ENCODE measurements at places on chromosomes 2 and 18.

DNA sequence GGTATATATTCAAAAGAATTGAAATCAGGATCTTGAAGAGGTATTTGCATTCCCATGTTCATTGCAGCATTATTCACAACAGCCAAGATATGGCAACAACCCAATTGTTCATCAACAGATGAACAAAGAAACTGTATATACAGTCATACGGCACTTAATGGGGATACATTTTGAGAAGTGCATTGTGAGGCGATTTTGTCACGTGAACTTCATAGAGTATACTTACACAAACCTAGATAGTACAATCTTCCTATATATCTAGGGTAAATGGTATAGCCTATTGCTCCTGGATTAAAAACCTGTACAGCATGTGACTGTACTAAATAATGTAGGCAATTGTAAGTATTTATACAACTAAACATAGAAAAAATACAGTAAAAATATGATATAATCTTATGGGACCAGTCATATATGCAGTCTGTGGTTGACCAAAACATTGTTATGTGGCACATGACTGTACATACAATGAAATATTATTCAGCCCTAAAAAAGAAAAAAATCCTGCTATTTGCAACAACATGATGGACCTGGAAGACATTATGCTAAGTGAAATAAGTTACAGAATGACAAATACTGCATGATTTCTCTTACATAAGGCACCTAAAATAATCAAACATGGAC is 9.2 kb upstream of the BBS5 start:
- DNase-seq = no peak

- DNase-seq = no peak
Measured at GRCh38 chr2:197208841-197209240, 101.7 kb downstream of the ANKRD44 start.

GRCh38 chr2:149745396-149746230 is 158.0 kb upstream of the MMADHC start:
- no peak for DNase-seq

DNA sequence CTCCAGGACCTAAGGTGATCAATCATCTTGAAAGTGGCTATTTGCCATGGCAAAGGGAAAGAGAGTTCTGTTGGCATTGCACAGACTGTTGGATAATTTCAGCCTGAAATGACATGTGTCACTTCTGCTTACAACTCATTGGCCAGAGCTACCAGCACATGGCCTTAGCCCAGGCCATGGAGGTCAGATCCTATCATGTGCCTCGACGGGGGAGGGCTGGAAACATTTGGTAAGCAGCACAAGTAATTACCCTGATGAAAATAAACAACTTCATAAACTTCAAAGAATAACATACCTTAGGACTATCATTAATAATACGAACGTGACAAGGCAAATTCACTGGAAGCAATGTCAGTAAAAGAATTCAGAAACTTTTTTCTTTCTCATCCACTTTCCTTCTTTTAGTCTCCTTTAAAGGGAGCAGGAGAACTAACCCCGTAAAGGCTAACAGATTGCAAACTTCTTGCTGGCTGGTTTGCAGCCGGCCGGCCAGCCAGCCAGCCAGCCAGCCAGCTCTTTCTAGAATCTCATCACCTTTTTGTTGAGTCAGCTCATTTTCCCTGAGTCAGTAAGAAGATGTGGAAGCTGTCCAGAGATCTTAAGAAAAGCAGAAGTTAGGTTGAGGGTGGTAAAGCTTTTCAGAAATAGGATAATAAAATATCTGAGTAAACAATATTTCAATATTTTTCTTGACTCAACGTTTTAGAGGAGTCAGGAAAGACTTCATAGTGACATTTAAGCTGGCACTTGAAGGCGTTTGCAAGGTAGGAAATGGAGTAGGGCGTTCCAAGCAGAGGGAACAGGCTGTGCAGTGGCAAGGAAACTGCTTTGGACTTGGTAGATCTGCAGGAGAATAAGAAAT is 31.9 kb downstream of the CNRIP1 start:
- DNase-seq = no peak

GRCh38 chr18:75035928-75036327 is 173.0 kb downstream of the PTGR3 start:
- no peak for DNase-seq

DNA sequence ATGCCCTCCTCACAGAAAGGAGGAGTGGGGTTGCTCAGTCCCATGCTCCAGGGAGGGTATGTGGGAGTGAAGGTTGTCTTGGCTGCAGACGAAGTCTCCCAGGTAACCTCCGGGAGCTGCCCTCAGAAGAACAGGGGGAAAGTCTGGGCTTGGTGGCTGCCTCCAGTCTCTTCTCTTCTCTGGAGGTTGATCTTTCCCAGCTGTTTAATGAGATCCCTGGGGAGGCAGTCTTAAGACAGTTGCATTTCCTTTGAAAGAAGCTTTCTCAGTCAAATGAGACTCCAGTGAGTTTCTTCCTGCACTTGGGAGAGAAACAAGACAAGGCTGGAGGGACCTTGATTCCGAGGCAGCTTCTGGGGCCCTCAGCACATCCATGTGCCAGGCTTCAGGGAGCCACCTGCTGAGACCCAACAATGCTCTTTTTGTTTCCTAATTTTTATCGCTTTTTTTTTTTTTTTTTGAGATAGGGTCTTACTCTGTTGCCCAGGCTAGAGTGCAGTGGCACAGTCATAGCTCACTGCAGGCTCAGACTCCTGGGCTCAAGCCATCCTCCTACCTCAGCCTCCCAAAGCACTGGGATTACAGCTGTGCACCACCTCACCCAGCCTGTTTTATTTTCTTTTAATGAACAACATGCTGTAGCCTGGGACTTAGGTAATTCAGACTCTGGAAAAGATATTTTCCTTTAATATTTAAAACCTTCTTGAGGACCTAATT is 71.7 kb upstream of the TPO start:
- DNase-seq = no peak

GRCh38 chr18:56224669-56225561 is 413.5 kb downstream of the TXNL1 start:
- DNase-seq = no peak

GRCh38 chr18:35422237-35422636 is 45.1 kb upstream of the ZNF396 start:
- DNase-seq = no peak

GRCh38 chr18:80159713-80160636 is 50.9 kb downstream of the ADNP2 start:
- no peak for DNase-seq

DNA sequence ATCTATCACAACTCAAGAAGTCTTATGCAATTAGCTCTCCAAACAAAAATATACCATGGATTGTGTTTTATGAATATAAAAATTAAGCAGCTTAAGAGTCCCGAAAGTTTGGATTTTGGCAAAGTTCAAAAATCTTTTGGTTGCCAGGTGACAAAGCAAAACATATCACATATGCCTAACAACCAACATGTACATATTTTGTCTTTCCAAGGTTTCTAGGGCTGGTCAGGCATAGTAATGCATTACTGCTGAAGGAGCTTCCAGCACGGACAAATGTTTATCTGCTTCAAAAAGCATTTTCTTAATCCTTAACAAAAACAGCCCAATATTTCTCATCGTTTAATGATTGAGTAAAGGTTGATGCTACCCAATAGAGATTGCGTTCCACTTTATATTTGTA is 1327.1 kb upstream of the ZEB2 start:
- no peak for DNase-seq

GRCh38 chr2:241762933-241763369 is 13.7 kb upstream of the GAL3ST2 start:
- DNase-seq = no peak

DNA sequence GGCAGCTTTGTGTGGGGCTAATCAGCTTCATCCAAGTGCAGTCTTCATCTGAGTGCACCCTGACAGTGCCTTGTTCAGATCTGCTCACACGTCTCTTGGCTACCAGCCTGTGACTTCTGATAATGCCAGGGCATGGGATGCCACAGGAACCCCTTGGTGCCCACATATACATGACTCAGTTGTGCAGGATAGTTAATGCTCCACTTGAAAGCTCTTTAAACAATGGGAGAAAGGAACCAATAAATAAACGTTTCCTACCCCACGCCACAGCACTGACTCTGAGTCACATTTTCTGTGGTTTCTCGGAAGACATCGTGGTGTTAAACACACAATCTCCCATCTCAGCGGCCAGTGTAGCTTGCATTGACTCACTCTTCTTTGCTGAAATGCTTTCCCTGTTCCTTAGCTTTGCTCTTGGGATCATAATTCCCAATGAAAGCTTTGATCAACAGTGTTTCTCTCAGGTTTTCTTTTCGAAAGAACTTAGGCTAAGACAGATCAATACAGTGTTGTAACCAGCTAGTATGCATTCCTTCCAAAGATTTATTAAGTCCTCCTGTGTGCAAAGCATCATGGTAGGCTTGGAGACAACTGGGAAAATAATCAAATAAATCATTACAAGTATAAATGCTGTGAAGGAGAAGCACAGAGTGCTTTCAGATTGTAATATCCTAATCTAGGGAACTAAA is 142.0 kb downstream of the COPS8 start:
- no peak for DNase-seq

DNA sequence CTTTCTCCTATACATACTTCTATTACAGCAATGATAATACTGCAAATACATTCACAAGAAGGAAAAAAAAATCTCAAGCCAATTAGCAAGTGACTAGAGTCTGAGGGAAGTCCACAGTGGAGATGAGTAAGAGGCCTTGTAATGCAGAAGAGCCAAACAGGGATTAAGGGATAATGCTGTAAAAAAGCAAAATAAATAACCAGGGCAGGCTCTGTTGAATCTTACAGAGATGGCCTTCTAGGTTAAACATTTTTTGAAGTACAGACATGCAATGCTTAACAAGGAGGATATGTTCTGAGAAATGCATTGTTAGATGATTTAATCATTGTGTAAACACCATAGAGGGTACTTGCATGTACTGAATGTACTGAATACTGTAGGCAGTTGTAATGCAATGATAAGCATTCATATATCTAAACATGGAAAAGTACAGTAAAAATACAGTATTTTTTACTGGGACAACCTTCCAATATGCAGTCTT is 122.1 kb upstream of the RMDN2 start:
- no peak for DNase-seq

GRCh38 chr2:44777537-44777936 is 164.0 kb upstream of the SIX3 start:
- DNase-seq = no peak

DNA sequence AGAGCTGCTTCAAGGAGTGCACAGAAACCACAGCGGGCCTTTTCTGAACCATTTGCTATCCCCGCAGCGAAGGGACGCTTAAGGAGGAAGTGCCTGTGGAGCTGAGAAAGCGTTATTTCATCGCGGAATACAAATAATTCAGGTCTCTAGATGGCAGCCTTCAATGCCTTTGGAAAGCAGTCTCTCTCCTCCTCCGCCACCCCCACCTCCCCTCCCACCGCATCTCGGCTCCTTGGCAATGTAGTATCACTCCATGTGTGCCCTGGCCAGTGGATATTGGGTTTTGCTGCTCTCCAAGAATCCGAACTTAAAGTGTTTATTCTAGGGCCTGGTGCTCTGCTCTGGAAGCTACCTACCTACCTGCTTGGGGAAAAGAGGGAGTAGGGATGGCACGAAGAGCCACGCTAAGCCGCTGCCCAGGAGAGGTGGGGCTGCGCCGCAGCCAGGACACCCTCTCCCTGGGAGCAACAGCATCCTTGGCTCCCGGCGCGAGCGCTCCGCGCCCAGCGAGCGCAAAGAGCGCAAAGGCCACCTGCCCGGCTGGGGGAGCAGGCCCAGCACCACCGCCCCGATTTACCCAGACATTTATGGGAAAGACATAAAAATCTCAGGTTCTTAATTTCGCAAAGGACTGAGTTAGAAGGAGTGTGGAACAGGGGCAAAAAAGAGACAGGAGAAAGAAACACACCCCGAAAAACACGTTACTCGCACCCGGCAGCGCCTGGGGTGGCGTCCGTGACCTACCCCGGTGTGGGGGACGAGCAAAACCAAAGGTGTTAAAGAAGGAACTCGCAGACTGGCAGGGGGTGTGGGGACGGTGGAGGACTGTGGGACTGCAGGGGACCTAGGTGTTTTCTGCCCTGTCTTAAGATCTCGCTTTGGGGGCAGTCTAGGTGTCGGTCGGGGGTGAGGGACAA is 1.0 kb downstream of the SPHKAP start:
- no peak for DNase-seq

GRCh38 chr2:189222468-189223105 is 43.0 kb upstream of the COL5A2 start:
- DNase-seq = no peak

GRCh38 chr2:57973621-57974186 is 72.9 kb upstream of the VRK2 start:
- no peak for DNase-seq

DNA sequence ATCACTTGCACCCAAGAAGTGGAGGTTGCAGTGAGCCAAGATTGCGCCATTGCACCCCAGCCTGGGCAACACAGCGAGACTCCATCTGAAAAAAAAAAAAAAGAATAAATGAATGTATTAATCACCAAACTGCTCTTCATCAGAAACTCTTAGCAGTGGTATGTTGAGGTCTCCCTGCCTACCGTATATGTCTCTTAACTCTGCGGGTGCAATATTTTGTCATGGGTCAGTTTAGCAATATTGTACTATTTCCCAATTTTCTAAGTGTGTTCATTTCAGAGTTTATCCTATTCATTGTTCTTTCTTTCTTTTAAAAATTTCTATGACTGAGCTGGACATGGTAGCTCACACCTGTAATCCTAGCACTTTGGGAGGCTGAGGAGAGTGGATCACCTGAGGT is 37.9 kb upstream of the MAP4K3 start:
- DNase-seq = no peak

DNA sequence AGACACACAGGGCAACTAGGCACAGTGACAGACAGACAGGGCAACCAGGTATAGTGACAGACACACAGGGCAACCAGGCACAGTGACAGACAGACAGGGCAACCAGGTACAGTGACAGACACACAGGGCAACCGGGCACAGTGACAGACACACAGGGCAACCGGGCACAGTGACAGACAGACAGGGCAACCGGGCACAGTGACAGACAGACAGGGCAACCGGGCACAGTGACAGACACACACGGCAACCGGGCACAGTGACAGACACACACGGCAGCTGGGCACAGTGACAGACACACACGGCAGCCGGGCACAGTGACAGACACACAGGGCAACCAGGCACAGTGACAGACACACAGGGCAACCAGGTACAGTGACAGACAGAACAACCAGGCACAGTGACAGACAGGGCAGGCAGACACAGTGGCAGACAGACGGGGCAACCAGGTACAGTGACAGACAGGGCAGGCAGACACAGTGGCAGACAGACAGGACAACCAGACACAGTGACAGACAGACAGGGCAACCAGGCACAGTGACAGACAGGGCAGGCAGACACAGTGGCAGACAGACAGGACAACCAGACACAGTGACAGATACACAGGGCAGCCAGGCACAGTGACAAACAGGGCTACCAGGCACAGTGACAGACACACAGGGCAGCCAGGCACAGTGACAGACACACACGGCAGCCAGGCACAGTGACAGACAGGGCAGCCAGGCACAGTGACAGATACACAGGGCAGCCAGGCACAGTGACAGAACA is 64.7 kb upstream of the RAB6C start:
- DNase-seq = no peak

All from activated T-helper 1 cell treated with anti-CD3 and anti-CD28 coated beads, Interleukin-2, amount 50 U/mL, for 16 hours (primary cell).